Stimulated activated CD4-positive, alpha-beta T cell treated with anti-CD3 and anti-CD28 coated beads, Interleukin-1b, Interleukin-23, amount 100 ng/mL, for 1 hour (primary cell): ENCODE measurements at places on chromosomes 3 and 15.

- DNase-seq: no peak
These were observed 14.8 kb upstream of the FSIP1 start for GRCh38 chr15:39797407-39797806.

DNA sequence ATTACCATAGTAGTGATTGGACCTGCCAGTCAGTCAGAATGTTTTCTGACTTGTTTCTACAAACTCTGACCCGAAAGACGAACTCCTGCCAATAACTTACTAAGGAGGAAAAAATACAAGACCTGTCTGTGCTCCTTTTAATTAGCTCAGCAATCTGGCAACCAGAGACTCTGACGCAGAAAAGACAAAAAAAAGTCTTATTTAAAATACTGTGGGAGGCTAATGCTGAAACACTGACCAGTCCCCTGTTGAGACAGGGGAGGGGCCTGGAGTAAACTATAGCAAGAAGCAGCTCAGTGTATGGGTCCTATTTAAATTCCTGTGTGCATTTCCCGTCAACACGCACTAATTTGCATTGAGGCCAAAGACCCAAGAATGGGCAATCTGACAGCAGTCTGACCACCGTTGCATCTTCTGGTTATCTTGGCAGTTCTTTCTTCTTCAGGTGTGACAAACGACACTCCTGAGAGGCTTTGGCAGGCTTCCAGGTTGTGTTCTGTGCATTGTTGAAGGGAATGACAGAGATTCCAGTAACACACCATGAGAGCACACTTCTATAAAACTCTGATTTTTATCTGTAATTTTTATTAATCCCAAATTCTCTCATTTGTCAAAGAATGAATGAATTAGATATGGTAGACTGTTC, 1114.3 kb downstream of the IGSF11 start:
- no peak for DNase-seq

DNA sequence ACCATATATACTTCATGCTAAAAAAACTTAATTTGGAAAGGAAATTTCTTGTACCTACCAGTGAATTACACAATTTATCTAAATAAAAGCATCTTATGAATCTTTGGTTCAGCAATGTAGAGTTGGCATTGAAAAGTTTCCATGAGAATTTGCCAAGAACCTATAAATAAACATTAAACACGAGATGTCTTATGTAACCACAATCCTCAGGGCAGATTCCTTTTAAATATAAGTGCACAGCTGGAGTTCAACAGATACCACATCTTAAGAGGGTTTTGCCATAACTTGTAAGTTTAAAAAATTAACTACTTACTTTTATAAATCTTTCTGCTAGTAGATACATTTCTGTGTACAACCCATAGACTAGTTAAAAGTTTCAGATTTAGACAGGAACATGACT, 499.3 kb upstream of the ARRDC4 start:
- DNase-seq: no peak

- DNase-seq: no peak
These were observed 10.6 kb upstream of the SOX2 start for GRCh38 chr3:181701096-181701495.

DNA sequence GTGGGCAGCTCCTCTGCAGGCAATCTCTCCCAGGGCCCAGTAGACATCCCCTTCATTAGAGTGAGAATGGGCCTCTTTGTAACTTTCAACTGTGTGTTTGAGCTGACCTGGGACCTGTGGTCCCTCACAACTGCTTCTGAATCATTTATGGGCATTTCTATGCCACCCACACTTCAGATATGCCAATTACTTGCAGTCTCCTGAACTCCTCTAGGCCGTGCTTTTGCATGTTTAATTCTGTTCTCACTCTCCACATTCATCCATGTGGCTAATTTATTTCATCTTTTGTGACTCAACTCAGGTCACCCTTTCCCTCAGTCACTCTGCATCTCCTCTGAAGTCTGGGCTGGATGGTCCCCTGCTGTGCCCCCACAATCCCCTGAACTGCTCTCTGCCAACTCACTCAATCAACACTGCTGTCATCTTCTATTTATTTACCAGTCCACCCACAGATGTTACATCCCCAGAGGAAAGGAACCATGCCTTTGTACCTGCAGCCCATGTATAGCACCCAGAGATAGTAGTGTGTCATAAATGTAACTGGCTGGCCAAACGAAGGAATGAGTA, 364.7 kb downstream of the EPHB1 start:
- no peak for DNase-seq

- no peak for DNase-seq
These were observed 1.6 kb upstream of the CLDN11 start for GRCh38 chr3:170417090-170417489.

DNA sequence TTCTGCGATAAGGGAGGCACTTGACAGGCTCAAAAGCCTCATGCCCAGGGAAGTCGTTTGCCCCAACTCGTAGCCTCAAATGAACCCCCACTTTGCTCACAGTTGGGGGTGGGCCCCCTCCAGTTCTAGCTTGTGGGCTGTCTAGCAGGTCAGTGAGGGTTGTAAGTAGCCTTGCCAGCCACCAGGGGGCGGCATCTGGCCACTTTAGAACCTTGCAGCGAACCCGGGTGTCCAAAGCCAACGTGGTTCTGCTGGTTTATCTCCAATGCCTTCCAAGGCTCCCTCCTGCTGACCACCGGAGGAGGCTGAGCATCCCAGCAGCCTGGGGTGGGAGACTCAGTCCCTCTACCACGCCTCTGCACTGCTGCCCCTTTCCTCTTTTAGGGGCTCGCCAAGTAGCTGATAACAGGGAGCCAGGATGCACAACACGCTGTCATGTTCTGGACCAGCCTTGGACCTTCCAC, 9.2 kb upstream of the RBSN start:
- peak; percentile 56 for DNase-seq

GRCh38 chr3:16869261-16870005, 15.3 kb upstream of the PLCL2 start:
- no peak for DNase-seq

GRCh38 chr15:88067331-88067685, 189.2 kb downstream of the NTRK3 start:
- DNase-seq: no peak

- DNase-seq: no peak
These were observed 39.8 kb downstream of the ACSBG1 start for GRCh38 chr15:78194568-78194925.

DNA sequence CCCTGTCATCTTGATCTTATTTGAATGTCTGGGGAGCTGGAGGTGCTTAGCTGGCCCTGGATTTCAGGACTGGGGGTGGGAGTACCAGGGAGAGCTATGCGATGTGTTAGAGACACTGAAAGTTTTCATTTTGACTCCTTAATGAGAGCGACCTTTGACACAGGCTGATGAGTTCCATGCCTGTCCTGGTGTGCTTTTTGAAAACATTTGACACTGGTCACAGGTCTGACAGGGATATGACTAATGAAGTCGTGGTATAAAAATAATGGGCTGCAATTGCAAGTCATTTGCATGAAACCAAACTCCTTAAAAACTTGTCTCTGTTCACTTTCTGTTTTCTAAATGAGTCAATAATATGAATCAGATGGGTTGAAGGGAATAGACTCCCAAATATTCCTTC, 81.9 kb downstream of the MECOM start:
- no peak for DNase-seq

GRCh38 chr3:25593001-25593400, 71.7 kb downstream of the TOP2B start:
- DNase-seq: no peak

DNA sequence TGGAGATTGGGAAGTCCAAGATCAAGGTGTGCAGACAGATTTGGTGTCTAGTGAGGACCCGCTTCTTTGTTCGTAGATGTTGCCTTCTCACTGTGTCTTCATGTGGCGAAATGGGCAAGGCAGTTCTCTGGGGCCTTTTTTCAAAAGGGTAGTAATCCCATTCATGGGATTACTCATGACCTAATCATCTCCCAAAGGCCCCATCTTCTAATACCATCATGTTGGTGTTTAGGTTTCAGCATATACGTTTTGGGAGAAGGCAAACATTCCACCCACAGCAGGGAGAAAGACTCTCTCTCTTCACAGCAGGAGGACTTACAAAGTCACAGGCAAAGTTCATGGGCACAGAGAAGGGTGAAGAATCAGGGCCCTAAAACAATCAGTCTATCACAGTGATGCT, 252.1 kb downstream of the RPLP1 start:
- no peak for DNase-seq

- no peak for DNase-seq
These were observed 317.3 kb upstream of the ARPP21 start for GRCh38 chr3:35322070-35322469.

GRCh38 chr3:15809313-15809712, 11.5 kb upstream of the ANKRD28 start:
- no peak for DNase-seq
